ENCODE measurements at places on chromosomes 16 and 17. TPM values are rescaled to one million over a fixed set of nuclear protein-coding genes. Genes with fewer than 3 reads are reported as not detected.

- DNase-seq, result no peak
Observed at GRCh38 chr16:27600381-27600780, 50.4 kb downstream of the KATNIP start.

GRCh38 chr16:9123871-9124270, 32.4 kb downstream of the HAPSTR1 start:
- DNase-seq, result peak; percentile 47

The DPEP1 gene
- total RNA-seq, result 0.24 TPM

The KCNAB3 gene
- total RNA-seq, result 1.1 TPM

GRCh38 chr17:39197380-39198185, at the start of gene CACNB1:
Gene CACNB1 (minus strand): TSS chr17:39197669. CDS start chr17:39197495, 174 bp downstream.
- DNase-seq, result peak; percentile 76

The FBXW10 gene
- not detected for total RNA-seq

GRCh38 chr17:49600949-49601348, 25.3 kb downstream of the NXPH3 start:
- DNase-seq, result no peak

DNA sequence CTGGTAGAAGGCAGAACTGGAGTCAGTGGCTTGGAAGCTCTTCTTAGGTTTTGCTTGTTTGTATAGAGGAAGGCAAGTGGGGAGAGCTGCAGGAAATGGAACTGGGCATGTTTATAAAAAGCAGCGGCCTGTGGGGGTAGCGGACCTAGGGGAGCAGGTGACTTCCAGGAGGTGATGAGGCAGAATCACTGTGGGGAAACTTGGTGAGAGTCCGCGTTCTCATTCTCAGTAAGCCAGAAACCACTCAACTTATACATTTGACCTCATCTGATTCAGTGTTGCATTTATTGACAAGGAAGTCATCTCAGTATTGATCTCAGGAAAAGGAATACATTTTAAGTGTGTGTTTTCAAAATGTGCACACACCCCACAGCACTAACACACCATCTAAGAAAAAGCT, 299.8 kb downstream of the CNTNAP4 start:
- DNase-seq, result no peak

The ADAMTS18 gene
- total RNA-seq, result not detected

DNA sequence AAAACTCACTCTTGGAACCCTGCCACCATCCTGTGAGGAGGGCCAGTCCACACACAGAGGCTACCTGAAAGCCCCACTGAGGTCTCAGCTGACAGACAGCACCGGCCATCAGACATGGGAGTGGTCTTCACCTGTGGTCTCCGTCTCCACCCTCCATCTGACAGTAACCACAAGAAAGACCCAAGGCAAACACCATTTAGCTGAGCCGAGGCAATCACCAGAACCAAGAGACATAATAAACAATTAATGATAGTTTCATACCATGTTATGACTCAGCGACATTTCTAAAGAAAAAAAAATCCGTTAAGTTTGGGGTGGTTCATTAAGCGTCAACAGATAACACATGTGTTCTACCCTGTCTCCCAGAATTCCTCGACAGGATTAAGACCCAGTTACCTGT, 6.1 kb upstream of the EVPLL start:
- no peak for DNase-seq

The MT1G gene
- total RNA-seq, result 13.5 TPM

The SPNS2 gene
- total RNA-seq, result not detected

DNA sequence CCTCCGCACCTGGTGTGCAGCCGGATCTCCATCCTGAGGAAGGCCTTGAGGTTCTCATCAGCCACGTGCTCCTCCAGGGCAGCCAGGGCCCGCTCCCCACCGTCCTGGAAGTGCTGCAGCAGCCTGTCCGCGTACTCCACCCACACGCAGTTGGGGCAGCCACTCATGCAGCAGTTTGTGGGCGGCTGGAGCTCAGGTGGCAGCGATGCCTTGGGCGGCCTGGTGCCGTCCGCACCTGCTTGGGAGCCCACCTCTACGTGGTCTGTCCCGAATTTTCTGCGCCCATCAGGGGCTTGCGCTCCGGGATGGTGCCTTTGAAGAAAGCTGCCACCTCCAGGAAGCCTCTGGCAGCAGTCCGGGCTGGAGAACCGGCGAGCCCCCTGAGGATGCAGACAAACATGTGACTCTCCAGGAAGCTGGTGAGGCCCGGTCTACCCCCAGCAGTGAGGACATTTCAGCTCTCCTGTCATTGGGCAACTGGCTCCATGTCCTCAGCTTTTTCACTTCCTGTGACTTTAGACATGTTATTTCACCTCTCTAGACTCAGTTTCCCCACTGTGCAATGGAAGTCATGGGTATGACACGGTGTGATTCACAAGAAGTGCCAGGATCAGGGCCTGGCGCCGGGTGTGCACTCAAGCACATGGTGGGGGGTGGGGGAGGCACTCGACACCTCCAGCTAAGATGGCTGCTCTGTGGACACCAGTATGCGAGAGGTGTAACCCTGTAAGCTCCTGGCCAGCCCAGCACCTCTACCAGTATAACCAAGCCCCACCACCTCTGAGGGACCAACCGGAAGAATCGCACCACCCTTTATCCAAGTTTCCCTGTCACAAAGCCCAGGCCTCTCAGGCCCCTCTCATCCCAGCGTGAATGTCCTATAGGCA, 957 bp downstream of the OXLD1 start:
- peak; percentile 14 for DNase-seq

The SLC5A10 gene
- total RNA-seq, result not detected

The SLC2A4 gene
- total RNA-seq, result not detected

- DNase-seq, result peak; percentile 44
Observed at GRCh38 chr16:58280846-58281301, 14.0 kb downstream of the PRSS54 start.

DNA sequence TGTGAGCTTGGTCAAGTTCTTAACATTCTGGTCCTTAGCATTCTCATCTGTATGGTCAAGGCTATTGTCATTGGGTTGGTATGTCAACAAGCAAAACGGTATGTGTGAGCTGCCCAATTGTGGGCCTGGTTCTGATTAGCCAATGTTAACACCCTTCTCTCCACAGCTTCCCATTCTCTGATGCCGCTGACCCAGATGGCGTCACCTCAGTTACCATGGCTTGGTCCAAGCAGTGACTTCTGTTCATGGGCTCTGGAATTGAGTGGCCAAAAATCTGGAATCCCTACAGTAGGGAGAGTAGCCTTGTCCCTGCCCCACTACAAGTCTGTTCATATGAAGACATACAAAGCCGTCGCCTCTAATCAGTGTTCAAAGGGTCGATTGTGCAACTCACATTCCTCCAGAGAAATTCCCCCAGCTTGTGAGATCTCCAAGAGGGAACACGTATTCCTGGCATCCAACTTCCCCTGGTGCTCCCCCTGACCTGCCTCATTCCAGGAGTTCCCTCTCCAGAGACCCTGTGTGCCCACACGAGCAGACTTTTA, 15.8 kb downstream of the TMEM98 start:
- no peak for DNase-seq

GRCh38 chr17:72387487-72387886, 266.7 kb downstream of the SOX9 start:
- peak; percentile 89 for DNase-seq

GRCh38 chr17:48553190-48553547, 8.3 kb upstream of the HOXB2 start:
- DNase-seq, result no peak

DNA sequence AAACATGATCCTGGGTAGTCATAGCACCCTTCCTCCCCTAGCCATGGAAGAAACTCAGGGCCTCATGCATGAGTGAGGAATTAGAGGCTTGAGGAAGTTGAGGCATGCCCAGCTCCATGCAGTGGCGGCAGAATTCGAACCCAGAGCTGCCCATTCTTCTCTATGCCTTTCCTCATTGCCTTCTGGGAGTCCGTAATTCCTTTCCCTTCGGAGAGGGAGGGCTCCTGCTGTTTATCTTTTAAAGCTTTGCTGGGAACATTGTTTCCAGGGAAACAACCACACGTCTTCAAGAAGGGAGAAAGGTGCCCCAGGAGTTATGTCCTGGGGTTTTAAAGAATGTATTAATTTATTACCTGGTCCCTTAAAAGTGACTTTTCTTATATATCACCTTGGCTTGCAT, 8.5 kb downstream of the CRISPLD2 start:
- no peak for DNase-seq

The EME1 gene
- total RNA-seq, result 10.6 TPM

DNA sequence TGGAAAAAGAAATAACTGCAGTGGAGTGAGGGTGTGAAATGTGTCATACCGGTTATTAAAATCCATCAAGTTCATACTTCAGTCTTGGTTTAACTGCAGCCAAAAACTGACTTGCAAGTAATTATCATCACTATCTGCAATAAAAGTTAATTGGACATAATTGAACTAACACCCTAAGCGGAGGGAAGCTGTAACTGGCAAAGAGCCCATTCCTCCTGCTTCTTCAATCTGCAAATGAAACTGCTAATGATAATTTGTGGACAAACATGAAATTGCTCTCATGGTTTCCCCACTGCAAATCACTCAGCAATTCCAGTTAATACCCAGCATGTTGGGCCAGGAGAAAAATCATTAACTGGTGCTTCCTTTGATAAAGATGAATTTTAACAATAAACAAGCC, 46.5 kb downstream of the FAM222B start:
- no peak for DNase-seq

GRCh38 chr17:33816842-33817617, 438.1 kb upstream of the CCL2 start:
- no peak for DNase-seq

DNA sequence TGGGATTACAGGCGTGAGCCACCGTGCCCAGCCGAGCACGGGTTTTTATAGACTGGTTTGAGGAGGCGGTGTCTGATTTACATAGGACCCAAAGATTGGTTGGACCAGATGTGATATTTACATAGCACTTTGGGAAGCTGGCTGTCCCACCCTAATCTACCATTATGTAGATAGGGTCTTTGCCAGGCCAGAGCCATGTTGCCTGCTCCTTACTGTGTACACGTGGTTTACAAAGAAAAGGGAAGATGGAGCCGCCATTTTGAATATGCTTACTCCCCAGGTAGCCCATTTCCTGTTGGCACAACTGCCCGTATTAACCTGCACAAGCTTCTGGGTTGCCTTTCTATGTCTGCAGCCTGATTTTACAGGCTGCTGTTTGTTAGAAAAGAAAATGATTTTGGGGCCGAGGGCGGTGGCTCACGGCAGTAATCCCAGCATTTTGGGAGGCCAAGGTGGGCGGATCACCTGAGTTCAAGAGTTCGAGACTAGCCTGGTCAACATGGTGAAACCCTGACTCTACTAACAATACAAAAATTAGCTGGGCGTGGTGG, 89.9 kb upstream of the EEF2KMT start:
- no peak for DNase-seq

- DNase-seq, result no peak
Observed at GRCh38 chr16:23699100-23699499, 13.9 kb downstream of the ERN2 start.

The GPR179 gene
- not detected for total RNA-seq

GRCh38 chr16:53041320-53042051, 11.2 kb downstream of the CHD9NB start:
- no peak for DNase-seq

DNA sequence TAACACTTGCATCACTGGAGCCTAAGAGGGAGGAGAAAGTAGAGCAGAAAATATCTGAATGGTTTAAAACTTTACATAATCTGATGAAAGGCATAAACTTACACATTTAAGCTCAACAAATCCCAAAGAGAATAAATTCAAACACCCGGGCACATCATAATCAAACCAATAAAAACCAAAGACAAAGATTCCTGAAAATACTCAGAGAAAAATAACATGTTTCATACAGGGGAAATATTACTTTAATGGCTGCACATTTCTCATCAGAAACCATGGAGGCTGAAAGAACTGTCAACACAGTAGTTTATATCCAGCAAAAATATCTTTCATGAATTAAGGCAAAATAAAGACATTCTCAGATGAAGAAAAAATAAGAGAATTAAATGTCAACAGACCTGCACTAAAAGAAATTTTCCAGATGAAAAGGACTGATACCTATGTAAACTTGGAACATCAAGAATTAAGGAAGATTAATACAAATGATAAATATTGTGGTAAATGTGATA, 34.2 kb downstream of the C16orf87 start:
- no peak for DNase-seq

GRCh38 chr16:49617016-49617629, 238.8 kb downstream of the ZNF423 start:
- DNase-seq, result no peak
